Glutamatergic neuron (in vitro differentiated cells): ENCODE measurements at places on chromosomes 2 and 18.

GRCh38 chr2:150476286-150476685, 11.2 kb downstream of the RND3 start:
- no peak for DNase-seq

- DNase-seq: no peak
Measured at GRCh38 chr2:25168256-25169072, at the start of gene POMC. POMC (minus strand) TSS chr2:25168580; CDS start chr2:25164772, 3,808 bp downstream.

- DNase-seq: no peak
Measured at GRCh38 chr2:231621051-231621879, 28.6 kb downstream of the TEX44 start.

DNA sequence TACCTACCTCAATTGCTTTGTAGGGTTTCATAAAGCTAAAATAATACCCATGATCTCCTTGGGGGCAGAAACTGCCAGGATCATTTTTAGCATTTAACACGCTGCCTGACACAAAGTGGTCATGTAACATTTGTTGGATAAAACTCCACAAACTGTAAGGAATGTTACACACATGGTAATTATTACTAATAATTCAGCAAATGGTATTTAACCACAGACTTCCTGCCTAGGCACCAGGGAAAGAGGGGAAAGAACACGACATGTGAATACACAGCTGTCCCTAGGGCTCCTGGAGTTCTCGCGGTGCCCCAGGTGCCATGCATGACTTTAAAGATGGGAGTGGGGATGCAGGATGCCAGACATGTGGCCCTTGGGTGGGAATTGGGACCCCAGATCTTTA, 43.5 kb downstream of the ASAP2 start:
- no peak for DNase-seq

DNA sequence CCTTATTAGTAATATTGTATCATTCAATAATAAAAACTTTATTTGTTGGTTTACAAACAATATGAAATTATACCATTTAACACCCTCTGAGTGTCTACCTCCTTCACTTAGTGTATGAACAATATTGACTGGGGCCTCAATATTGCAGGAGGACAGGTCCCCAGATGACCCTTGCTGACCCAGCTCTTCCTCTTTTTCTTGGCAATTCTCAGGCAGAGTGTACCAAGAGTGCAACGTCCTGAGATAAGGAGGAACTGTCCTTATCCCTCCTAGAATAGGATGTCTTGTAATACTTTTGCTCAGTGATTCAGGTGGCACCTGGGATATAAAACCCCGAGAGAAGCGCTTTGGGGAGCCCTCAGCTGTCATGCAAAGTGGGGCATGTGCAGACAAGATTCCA, 76.8 kb downstream of the PLA2R1 start:
- no peak for DNase-seq

GRCh38 chr2:157444641-157445040, 752 bp upstream of the CYTIP start:
- DNase-seq: no peak

- DNase-seq: no peak
Measured at GRCh38 chr18:4549164-4549872, 94.2 kb upstream of the DLGAP1 start.

GRCh38 chr18:48335829-48336228, 73.4 kb downstream of the ZBTB7C start:
- no peak for DNase-seq

- DNase-seq: no peak
Measured at GRCh38 chr2:186570604-186571003, 19.3 kb upstream of the ITGAV start.

DNA sequence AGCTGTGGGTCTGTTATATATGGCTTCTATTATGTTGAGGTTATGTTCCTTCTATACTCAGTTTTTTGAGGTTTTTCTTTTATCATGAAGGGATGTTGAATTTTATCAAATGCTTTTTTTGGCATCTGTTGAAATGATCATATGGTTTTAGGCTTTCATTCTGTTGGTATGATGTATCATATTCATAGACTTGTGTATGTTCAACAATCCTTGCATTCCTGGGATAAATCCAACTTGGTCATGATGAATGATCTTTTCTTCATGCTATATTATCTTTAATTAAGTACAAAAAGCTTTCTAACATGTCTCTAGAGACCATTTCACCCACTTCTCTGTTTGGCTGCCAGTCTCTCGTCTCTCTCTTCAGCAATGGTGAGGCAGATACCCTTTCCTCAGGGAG, 54.2 kb downstream of the MDH1 start:
- no peak for DNase-seq

DNA sequence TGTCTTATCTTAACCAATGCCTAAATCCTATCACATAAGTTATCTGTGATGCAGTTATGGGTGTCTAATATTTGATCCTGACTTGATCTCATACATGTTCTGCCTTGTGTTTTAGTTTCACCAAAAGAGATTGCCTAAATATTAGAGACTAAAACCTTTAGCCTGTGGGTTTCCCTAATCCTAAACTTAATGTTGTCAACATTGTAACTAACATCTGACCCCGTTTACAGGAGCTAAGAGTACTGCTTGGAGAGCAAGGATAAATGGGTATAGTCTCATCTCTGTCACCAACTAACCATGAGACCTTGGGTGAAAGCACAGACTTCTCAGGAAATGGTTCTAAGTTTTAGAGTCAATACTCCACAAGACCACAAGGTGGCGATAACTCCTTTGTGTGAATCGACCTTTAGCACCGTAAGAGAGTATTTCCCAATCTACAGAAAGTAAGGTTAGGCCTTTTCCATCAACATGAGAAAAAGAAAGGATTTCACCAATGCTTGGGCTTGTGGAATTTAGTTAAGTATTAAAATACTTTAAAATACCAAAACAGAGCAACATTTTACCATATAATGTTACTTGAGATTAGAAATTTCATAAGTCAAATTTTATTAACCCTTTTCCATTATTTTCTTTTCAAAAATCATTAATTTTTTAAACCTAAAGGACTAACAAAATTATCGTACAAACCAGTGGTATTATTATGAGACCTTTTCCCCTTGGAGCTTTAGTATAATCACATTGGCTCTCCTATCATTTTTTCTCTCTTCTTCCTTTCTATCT, 60.5 kb downstream of the G6PC2 start:
- no peak for DNase-seq

GRCh38 chr2:53640466-53640865, 127.1 kb upstream of the CHAC2 start:
- DNase-seq: no peak

- no peak for DNase-seq
Measured at GRCh38 chr18:62164855-62165487, 21.9 kb downstream of the PIGN start.

- DNase-seq: no peak
Measured at GRCh38 chr2:234823196-234823876, 128.5 kb upstream of the SH3BP4 start.

DNA sequence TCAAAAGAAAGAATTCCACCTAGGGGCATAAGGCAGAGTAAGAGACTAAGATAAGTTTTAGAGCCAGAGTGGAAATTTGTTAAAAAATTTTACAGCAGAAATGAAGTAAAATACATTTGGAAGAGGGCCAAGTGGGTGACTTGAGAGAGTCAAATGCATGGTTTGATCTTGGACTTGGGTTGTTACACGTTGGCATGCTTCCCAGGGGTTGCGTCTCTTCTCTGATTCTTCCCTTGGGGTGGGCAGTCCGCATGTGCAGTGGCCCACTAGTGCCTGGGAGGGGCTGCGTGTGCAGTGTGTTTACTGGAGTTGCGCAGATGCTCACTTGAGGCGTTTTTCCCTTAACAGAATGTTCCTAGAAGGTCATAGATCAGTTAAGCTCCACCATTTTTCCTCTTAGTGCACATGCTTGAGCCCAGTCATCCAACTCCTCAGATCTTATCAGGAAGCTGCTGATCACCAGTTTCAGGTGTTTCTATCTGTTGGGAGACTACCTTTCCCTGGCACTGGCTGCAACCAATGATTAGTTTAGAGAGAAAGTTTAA, 13.1 kb downstream of the SEH1L start:
- no peak for DNase-seq

DNA sequence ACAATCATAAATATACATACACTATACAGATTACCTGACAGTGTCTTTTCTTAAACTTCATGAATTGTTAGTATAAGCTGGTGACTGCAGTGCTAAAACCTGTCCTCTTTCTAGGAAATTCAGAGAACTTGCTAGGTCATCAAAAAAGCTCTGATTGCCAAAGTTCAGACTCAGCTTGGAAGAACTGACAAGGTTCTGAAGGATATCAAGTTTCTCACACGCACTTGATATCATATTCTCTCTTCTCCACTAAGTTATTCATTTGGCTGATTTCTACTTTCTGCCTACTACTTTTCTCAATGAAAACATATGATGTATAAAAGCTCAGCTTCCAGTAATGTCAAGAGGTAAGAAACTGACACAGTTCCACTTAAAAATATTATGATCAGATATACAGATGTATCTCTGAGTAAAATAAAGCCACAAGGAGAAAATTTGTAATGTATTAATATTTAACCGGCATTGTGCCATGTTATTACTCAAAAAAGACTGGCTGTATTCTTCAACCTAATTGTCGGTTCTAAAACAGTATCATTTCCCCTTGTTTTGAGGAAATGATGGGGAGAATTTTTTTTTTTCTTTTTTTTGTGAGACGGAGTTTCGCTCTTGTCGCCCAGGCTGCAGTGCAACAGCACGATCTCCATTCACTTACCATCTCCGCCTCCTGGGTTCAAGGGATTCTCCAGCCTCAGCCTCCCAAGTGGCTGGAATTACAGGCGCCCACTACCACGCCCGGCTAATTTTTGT, 2.4 kb downstream of the OSBPL1A start:
- DNase-seq: no peak

DNA sequence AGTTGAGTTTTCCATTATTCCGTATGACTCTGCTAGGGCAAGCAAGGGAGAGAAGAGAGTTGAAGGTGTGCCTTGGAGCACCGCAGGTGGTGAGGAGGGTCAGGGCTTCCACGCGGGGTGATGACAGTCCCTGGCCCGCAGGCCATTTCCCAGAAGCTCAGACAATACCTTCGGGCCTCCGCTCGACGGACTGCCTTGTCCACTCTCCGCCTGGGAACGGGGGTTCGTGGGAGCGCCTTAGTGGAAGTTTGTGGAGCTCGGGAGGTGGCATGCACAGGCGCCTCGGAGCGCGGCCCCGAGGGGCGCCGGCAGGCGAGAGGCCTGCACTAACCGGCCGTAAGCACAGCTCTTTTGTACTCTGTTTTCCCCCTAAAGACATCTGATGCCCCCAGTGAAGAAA, 69.8 kb downstream of the ARHGEF33 start:
- DNase-seq: no peak

DNA sequence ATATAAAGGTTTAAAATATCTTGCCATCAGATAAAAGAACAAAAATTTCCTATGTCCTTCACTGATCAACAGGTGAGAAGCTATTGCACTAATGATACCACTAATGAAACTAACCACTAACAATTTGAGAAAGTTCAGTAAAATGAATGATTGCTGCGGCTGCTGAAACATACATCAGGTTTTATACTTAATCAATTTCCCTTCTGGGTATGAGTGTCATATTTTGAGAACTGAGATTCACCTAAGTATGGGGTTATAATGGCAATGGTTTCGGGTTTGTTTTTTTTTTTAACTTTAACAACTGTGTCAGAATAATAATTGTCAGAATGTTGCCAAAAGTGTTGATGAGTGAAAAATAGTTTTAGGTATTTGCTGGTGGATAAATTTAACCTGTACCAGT, 151.3 kb upstream of the SLC39A10 start:
- DNase-seq: no peak

- no peak for DNase-seq
Measured at GRCh38 chr2:128714851-128715312, 396.2 kb upstream of the HS6ST1 start.

DNA sequence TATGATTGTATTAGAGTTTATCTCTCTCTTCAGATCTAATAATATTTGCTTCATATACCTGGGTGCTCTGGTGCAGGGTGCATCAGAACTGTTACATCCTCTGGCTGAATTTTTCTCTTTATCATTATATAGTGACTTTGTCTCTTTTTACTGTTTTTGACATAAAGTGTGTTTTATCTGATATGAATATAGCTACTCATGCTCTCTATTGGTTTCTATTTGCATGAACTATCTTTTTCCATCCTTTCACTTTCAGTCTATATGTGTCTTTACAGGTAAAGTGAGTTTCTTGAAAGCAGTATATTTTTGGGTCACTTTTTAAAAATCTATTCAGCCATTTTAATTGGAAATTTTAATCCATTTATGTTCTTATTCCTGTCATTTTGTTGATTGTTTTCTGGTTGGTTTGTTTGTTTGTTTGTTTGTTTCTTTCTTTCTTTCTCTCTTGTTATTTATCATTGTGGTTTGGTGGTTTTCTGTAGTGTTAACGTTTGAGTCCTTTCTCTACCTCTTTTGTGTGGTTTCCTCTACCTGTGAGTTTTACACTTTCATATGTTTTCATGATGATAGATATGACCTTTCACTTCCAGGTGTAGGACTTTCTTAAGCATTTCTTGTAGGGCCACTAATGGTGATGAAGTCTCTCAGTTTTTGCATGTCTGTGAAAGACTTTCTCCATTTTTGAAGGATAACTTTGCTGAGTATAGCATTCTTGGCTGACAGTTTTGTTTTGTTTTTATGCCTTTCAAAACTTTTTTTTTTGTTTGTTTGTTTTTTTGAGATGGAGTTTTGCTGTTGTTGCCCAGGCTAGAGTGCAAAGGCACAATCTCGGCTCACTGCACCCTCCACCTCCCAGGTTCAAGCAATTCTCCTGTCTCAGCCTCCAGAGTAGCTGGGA, 54.9 kb downstream of the CCNT2 start:
- DNase-seq: no peak

DNA sequence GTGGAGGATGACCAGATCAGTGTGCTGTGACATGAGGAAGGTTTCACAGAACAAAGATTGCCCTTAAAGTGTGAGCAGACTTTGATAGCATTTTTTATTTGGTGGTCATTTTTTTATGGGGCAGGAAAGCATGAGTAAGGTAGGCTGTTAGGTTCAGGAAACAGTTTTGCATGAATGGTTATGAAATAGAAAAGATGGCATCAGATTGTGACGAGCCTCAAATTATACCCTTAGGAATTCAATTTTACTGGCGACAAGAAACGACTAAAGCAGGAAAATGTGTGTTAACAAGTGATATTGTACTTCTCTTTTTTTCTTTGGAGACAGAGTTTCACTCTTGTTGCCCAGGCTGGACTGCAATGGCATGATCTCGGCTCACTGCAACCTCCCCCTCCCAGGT, 44.7 kb downstream of the PIK3C3 start:
- DNase-seq: no peak

- no peak for DNase-seq
Measured at GRCh38 chr2:78721355-78722033, 304.0 kb upstream of the REG3G start.

DNA sequence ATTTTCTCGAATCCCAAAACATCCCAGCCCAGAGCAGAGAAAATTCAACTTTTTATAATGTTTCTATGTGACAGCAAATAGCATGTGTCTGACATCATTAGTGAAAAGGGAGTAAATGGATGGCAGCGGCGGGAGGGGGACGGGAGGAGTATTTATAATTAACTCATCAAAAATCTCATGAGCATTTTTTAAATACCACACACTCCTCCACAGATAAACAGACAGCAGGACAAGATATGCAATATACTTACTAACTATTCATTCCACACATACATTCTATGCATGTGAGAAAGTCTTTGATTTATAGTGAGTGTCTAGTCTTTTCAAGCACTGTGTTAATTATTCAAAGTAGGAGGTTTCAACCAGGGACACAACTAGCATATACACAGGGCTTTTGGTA, 107.6 kb downstream of the LRP2 start:
- no peak for DNase-seq
